ENCODE measurements at places on chromosomes 16 and 17.

GRCh38 chr16:27598931-27599565, 49.1 kb downstream of the KATNIP start:
- no peak for DNase-seq

DNA sequence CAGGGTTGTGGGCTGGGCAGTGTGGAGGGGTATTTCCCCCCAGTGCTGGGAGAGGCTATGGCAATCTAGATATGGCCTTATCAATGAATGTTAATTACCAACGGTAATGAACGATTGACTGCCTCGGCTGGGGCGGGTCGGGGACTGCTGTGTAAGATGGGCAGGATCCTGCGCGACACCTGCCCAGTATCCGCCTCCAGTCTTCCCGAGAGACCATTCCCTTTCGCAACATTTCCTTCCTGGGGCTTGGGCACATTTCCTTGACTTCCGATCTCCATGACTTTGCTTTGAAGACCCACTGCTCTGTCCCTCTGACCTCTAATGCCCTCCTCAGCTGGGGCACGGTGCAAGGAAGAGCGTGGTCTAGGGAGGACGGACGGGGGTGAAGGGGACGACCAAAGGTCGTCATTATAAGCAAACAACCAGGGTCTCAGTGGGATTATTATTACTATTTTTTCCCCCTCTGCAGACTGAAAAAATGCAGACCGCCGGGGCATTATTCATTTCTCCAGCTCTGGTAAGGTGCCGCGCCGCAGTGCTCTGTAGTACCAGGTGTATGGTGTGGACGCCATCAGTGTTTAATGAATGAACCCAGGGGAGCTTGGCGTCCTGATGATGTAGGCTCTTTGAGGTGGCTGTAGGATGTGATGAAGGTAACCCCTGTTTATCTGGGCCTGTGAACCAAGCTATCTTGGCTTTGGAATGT, 506 bp downstream of the ATP5MC1 start:
- no peak for DNase-seq

GRCh38 chr17:41775394-41776226, 10.9 kb downstream of the JUP start:
- no peak for DNase-seq

DNA sequence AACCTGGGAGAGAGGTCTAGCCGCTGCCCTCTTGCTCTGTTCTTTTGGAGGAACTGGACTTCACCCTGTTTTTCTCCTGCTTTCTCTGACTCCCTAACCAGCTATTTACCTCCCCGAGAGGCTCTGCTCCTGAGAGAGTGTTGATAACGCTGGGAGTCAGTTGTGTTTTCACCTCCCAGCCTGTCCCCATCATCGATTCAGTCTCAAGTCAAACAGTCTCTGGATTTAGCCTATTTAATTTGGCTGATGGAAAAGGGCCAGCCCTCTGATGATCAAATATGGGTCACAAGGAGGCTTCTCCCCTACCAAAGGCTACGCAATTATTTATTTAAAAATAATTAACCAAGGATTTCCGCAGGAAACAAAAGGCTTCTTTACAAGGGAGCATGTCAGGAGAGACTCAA, 31.8 kb downstream of the HNF1B start:
- DNase-seq = no peak

- DNase-seq = no peak
These were observed 27.3 kb upstream of the CBFA2T3 start for GRCh38 chr16:89004209-89004831.

DNA sequence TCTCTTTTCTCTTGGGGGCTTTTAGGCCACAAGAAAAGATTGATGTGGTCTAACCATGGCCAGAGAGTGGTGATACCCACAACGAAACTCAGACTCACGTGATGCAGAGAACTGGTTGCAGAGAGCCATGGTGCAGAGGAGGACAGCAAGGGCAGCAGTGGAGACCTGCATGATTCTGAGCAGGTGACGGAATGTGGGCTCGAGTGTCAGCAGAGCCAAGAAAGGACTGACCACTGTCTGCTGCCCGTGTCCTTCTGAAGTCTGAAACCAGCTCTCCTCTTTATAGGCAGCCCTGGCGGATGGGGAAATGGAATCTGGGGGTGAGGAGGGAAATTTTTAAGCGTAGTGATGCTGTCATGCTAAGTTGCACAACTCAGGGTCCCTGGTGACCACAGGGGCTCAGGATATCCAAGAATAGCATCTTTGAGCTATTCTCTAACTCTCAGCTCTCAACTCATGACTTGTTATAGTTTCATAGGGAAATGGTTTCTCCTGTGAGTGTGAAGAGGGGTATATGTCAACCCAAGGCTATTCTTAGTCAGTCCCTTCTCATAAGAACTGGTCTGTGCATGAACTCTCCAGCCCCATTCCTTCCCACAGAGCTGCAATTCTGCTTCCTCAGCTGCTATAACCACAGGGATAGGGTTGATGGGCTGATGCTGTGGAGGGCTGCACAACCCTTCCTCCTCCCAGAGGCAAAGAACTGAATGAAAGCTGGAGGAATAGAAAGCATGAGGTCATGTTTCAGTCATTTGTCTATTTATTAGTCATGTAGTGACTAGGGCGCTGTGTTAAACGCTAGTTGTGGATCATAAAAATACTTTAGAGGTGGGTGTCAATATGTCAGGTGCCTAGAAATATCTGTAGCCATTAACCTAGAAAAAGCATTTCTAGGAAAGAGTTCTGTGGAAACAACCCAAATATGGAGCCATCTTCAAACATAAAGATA, at the start of gene CCL3:
CCL3 (minus strand) TSS at position 256 of the 949 bp plus-strand sequence; CDS start at position 171, 85 bp downstream.
- no peak for DNase-seq

GRCh38 chr16:24822542-24822941, 23.2 kb upstream of the SLC5A11 start:
- DNase-seq = no peak

DNA sequence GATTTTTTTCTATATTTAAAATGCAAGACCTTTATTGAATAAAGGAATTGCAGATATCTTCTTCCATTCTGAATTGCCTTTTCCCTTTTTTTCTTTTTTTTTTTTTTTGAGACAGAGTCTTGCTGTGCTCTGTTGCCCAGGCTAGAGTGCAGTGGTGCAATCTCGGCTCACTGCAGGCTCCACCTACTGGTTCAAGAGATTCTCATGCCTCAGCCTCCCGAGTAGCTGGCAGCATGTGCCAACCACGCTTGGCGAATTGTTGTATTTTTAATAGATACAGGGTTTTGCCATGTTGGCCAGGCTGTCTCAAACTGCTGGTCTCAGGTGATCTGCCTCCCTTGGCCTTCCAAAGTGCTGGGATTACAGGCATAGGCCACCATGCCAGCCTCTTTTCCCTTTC, 151.5 kb downstream of the CEP112 start:
- no peak for DNase-seq

DNA sequence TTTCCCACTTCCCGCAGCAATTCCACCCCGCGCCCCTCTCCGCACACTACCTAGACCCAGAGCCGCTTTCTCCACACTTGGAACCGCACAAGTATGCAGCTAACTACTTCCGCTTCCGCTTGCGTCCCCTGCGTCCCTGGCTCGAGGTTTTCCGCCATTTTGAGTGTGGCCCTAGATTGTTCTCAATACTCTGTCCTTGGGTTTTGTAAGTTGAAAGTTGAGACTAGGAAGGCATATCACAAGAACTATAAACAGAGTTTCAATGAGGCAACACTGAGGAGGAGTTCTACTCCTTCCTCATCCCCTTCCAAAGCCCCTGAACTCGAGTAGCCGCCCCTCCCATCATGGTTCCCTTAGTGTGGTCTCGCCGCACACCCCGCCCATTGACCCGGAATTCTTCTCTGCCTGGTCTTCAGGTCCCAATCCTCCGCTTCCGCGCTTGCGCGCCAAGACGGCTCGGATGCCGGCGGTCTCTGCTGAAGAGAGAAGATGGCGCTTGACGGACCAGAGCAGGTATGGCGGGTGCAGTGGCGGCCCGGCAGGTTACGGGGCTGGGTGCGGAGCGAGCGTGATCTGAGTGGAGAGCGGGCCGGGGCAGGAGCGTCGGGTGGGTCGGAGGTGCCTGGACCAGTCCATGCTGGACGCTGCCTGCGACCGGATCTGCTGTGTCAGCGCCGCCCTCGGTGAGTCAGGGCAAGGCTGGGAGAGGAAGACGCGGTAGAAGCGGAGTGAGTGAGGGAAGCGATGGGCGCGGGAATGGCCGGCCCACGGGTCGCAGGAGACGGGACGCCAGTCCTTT, at the start of the genes FTSJ3 and PSMC5:
FTSJ3 (minus strand) TSS at position 662 of the 799 bp plus-strand sequence. CDS start 761 bp downstream, outside the sequence.
PSMC5 (plus strand) TSS at position 430 of the 799 bp plus-strand sequence; CDS start at position 490, 60 bp downstream.
- DNase-seq = peak; percentile 94

- DNase-seq = no peak
These were observed 204.6 kb downstream of the STX8 start for GRCh38 chr17:9371019-9371418.

- DNase-seq = no peak
These were observed 73.5 kb downstream of the ZNF423 start for GRCh38 chr16:49782405-49782804.

Measured in NCI-H1694 (cell line).